ENCODE measurements at places on chromosomes 12 and 14.

GRCh38 chr14:29458547-29458946 lies 469.1 kb downstream of the PRKD1 start:
- DNase-seq = no peak

GRCh38 chr14:77189479-77189878 lies 7.9 kb downstream of the TMEM63C start:
- no peak for DNase-seq

GRCh38 chr12:103851127-103851526 lies 10.1 kb upstream of the NT5DC3 start:
- no peak for DNase-seq

DNA sequence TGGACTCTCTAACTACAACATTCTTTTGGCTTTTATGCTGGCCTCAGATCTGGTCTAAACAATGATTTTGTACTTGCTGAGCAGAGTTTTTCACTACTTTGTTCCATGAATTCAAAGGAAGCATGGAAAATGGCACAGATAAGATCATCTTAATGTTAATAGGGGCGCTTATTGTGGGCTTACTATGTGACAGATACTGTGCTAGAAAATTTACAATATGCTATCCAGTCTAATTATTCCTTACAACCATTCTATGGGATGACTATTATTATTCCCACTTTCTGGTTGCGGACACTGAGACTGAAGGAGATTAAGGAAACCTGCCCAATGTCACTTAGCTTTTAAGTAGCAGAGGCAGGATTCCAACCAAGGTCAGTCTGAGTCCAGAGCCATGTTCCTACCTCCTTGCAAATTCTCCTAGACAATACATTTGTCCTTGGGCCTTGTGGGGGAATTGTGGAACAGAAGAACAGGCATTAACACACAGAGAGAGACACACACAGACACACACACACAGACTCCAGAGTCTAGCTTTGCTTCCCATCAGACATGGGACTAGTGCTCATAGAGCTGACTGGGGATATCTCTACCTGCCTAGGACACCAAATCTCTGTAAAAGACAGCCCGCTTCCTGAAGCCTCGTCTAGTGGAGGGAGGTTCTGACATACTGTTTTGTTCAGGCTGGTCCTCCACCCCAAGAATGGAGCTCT lies 107.7 kb downstream of the SLC38A1 start:
- DNase-seq = no peak

DNA sequence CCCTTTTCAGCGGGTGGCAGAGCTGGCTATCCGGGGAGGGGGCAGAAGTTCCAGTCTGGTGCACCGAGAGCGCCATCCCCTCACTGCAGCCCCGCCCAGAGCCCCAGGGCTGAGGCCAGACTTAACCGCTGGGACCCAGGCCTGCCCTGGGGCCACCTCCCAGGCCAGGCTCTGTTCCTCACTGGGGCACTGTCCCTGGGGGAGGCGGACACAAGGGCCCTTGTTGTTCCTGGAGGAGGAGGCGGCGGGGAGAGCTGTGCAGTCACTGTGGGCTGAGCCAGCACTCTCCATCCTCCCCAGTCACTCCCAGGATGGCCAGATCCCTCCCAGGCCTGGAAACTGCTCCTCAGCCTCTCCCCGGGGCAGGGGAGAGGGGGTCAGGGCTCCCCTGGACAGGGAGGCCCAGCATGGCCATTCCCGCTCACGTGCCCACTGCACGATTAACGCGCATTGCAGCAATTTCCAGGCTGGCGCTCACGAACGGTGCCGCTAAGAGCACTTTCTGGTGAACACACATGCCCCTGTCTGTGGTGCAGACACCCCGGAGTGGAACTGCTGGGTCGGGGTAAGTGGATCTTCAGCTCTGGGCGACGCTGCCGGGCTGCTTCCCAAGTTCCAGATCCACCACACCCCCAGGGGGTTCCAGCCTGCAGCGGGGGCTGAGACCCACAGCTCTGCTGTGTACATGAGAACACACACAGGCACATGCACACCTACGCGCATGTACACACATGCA lies 89.8 kb upstream of the SFSWAP start:
- no peak for DNase-seq

GRCh38 chr12:16228067-16228466 lies 49.4 kb downstream of the SLC15A5 start:
- DNase-seq = no peak
